NCI-H510A (cell line): ENCODE measurements at places on chromosomes 11 and 22.

GRCh38 chr11:60336767-60337391, 9.8 kb downstream of the MS4A6E start:
- no peak for DNase-seq

- DNase-seq, result no peak
These were observed 592.6 kb downstream of the ETS1 start for GRCh38 chr11:127994736-127995135.

DNA sequence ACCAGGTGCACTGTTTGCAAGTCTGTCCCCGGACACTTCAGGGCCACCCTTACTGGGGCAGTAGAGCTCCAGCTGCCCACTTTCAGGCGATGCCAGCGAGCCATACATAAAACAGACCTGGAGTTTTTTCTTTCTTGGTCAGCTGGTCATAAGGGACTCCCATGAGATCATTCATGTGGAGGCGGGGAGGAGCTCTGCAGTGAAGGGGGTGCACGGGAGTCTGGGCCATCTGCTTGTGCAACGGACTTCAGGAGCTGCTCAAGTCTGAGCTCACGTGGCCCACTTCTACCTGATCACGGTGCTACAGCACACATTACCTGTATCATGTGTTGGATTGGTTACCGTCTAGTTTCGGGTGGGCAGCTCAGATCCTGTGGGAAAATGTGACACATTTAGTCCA, 9.2 kb upstream of the MRGPRF start:
- DNase-seq, result no peak

DNA sequence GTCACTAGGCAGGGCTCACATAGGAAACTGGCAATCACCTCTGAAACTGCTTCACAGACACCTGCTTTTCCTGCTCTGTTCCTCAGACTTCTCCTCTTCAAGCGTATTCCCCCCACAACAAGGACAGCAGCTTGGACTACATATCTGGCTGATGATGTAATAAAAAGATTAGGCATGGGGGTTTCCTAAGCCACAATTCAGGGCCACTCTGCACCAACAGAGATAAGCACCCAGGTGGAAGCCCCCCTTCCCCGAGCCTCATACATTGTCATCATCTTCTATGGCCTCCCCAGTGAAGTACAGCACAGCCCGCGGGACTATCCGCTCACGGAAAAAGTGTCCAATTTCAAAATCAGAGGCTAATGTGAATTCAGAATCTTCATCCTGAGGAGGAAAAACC, 25.0 kb upstream of the PHLDA2 start:
- no peak for DNase-seq

- no peak for DNase-seq
These were observed 2.9 kb downstream of the RPS3 start for GRCh38 chr11:75402002-75402773.

- no peak for DNase-seq
These were observed 117.2 kb upstream of the BMAL1 start for GRCh38 chr11:13160346-13160745.

DNA sequence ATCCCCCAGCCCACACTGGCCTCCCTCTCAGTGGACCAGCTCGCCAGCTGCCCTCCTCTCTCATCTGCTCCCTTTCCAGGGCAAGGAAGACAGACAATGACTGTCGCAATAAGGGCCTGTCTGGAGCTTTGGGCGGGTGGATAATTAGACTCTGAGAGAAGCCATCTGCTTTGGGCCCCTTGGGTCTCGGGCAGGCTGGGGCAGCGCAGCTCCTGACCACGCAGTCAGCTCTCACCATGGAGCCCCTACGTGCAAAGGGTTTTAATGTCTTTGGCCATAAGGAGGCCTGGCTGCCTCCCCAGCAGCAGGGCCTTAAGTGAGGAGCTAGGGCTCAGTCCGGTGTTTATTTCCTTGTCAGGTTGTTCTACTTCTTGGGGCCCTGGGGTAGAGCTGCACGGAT, 153.9 kb downstream of the CHST1 start:
- no peak for DNase-seq

GRCh38 chr11:57527056-57527631, 3.4 kb downstream of the TIMM10 start:
- no peak for DNase-seq

DNA sequence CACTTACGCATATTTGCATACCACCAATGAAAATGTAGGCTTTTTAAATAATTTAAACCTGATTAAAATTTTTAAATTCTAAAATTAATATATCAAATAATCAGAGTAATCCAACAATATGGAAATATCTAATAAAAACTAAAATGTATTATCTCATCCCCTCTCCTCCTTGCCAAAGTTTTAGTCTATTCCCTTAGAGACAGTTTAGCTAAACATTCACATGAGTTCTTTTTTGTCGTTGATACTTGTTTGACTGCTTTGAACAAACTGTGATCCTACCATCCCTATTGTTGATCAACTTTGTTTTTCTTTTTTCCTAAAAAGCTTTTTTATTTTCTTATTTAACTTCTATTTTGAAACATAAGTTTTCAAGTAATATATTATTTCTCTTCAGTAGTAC, 81.4 kb upstream of the PARVA start:
- no peak for DNase-seq

DNA sequence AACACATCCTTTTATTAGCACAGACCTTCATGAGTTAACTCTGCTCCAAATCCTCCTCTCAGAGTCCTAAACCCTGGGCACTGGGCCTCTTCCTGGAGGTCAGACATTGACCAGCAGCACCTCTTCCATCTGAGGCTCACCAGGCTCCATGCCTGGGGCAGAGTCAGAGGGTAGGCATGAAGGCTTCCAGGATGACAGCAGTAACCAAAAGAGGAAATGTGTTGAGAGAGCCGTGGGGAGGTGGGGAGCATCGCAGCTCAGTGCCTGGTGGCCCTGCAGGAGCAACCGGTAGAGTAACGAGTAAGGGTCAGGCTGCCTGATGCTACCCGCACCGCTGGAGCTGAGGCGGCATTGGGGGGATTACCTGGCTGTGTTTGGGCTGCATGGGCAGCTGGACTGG, 9.4 kb upstream of the NAV2 start:
- DNase-seq, result no peak

DNA sequence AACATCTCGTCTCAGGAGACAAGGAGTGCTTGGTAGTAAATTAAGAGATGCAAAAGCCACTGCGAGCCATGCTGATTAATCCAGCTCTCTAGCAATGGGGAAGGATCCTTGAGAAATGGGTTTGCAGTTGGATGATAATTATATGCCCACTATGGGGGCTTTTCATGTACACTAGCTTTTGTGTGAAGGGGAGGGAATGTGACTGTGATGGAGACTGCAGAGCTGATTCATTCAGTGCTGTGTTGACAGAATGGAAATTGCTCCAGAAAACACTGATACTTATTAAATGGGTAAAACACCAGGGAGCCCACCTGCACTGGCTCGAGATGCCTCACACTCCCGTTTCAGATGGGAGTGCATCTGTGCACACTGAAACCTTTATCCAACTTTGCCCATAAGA, 37.0 kb upstream of the KIRREL3 start:
- no peak for DNase-seq

DNA sequence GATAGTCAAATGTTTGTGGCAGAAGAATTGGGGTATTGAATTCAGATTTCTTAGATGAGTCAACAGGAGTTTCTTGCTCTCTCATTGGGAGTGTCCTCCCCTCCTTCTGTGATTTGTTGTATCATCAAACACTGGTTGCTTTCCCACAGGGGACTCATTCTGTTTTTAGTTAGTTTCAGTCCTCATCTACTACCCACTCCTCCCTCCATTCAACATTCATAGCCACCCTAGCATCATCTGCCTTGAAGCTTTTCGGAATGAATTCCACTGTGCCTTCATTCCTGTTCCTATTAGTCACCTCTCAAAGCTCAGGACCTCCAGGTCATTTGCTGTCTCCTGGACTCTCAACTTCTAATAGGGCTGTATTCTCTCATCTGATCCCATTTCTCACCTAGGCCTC, 31.5 kb upstream of the RAB38 start:
- no peak for DNase-seq

GRCh38 chr11:134888821-134889220, 476.8 kb upstream of the B3GAT1 start:
- no peak for DNase-seq

DNA sequence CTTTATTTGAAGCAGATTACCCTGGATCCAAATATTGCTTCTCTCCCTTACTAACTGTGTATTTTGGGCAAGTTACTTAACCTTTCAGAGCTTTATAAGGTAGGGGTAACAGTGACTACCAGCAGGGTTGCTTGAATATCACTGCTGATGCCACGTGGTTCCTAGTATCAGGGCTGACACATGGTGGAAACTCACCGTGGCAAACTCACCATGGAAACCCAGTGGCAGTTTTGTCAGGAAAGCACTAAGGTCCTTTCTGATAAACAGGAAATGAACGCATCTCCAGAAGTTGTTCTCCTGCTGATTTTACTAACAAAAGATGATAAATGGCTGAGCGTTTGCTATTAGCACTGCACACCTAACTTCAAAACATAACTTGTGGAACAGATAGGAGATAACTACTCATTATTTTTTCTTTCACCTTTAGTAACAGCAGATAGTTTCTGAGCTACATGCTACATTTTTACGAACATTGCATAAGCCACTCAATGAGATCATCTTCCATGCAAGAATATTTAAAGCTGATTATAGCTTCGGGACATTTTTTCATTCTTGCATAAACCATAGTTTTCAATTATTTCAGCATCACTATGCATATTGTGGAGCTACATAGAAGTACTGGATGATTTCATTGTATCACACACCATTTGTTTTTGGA, 59.7 kb upstream of the RAG2 start:
- DNase-seq, result no peak

DNA sequence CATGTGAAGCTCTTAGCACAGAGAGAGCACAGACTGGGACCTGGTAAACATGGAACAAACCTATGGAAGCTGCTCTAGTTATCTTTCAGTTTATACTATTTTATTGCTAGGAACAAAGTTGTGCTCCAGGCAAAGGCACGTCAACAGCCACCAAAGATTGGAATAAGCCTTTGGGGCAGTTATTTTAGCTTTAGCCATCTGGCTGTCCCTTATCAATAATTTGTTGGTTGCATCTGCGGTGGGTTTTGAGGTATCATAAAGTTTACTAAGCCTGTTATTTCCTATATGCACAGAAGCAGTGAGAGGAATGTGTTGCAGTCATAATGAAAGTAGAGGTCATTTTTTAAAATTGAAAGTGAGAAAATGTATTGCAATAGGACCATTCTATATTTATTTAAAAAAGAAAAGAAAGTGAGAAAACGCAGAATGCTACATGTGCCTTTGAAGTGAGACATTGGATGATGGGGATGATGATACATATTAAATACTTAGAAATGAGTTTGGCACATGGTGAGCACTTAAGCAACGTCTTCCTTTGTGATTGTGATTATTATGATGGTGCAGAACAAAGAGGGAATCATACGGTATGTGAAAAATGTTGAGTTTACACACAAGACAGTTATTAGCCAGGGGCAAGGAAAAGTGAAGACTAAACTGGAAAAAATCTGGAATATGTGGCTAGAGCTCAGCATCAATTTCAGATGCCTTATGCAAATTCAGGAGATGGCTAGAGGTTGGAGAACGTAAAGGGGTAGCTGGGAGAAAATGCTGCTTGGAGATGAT, 58.3 kb downstream of the PRR5L start:
- no peak for DNase-seq

DNA sequence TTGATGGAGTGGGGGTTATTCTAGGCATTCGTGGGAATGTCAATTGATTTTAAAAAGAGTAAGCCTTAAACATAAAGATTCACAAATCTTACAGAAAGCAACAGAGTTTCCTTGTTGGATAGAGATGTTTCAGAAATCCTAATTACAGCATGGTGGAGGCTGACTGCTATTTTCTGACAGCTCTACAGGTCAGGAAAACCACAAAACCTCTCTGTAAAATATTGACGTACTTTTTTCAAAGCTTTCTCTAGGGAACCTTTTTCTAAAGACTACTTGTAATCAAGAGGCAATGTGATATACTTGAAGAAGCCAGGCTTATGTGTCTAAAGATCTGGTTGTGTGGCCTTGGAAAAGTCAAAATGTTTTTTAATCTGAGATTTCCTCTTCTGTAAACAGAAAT, 9.1 kb upstream of the OR8B8 start:
- DNase-seq, result no peak

DNA sequence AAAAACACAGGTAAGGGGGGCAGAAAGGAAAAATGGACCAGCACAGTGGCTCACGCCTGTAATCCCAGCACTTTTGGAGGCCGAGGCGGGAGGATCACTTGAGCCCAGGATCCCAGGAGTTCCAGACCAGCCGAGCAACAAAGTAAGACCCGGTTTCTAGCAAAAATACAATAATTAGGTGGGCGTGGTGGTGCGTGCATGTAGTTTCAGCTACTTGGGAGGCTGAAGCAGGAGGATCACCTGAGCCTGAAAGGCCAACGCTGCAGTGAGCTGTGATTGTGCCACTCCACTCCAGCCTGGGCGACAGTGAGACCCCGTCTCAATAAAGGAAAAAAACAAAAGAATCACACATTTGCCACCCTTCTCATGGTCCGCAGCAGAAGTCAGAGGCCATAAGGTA, 519.4 kb downstream of the BRD1 start:
- DNase-seq, result no peak

GRCh38 chr11:124740277-124740882, 638 bp downstream of the NRGN start:
- no peak for DNase-seq

DNA sequence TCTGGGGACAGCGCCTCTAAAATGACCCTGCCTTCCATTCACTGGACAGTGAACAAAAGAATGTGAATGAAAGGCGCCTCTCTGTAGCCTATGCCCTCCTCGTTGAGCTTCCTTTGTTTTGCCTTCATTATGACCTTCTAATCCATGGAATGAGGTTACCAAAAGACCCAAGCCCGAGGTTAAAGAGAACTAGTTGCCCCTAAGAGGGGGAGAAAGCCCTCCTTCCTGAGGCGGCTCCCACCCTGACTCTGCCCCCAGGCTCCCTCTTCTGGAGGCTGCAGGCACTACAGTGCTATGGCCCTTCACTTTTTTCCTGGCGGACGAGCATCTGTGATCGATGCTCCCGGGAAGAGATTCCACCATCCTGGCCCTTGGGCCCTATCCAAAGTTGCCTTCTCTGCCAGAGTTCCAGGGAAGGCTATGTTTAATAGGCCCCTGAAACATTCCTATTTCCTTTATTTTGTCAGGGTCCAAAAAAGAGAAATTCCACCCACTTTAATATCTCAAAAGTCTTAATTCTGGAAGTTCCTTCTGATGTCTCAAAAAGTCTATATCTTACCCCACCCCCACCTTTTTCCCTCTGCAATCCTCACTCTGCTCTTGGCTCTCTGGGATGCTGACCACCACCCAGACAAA, 147.3 kb downstream of the FEZ1 start:
- no peak for DNase-seq

DNA sequence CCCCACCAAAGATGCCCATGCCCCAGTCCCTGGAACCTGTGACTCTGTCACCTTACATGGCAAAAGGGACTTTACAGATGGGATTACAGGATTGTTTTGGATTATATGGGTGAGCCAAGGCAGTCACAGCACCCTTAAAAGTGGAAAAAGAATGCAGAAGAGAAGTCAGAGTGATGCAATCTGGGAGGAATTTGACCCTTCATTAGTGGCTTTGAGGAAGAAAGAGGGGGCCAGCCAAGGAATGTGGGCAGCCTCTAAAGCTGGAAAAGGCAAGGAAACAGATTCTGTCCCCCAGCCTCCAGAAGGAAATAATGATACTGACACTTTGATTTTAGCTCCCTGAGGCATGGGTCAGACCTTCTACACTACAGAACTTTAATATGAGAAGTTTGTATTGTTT, 257.3 kb upstream of the ISX start:
- DNase-seq, result no peak

GRCh38 chr11:97934572-97935208, 1086.1 kb upstream of the CNTN5 start:
- DNase-seq, result no peak

- DNase-seq, result no peak
These were observed 23.5 kb downstream of the B3GAT1 start for GRCh38 chr11:134388590-134388989.
